Progenitor cell of endocrine pancreas (in vitro differentiated cells): ENCODE measurements at places on chromosomes 13 and 19.

GRCh38 chr19:55464662-55465054, at the start of gene C19orf85:
Gene C19orf85, minus strand, starts transcription at chr19:55464751. Its CDS starts 197 bp downstream, at chr19:55464554.
- no peak for DNase-seq

GRCh38 chr13:27833206-27833605, 40.9 kb downstream of the GSX1 start:
- DNase-seq, result no peak

GRCh38 chr19:19062454-19063182, 1.2 kb upstream of the SLC25A42 start:
- no peak for DNase-seq

DNA sequence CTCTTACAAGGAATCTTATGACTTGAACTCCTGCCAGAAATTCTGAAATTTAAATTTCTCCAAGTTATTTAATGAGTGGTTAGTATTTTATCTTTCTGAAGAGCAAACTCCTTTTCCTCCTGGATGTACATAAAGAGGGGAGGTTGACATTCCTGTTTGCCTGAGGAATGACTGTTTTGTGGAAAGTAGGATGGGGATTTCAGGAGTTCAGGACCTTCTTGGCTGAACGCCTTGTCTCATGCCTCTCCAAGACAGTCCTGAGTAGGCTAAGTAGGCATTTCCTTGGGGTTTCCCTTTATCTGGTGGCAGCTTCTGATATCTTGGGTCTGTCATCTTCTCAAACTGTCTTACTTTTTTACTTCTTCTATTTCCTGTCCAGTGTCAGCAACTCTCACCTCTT, 356.6 kb downstream of the TDRD3 start:
- no peak for DNase-seq

GRCh38 chr19:11797491-11797890, 832 bp upstream of the ZNF491 start:
- peak; percentile 80 for DNase-seq

GRCh38 chr13:114099918-114100445, 32.4 kb downstream of the RASA3 start:
- no peak for DNase-seq

- DNase-seq, result no peak
Measured at GRCh38 chr13:112183532-112184090, 116.7 kb downstream of the SOX1 start.
